Activated T-helper 1 cell treated with anti-CD3 and anti-CD28 coated beads, Interleukin-2, amount 50 U/mL, for 16 hours (primary cell): ENCODE measurements at places on chromosomes 12 and 14.

GRCh38 chr12:27843714-27844245, 63.7 kb upstream of the MANSC4 start:
- DNase-seq: no peak

DNA sequence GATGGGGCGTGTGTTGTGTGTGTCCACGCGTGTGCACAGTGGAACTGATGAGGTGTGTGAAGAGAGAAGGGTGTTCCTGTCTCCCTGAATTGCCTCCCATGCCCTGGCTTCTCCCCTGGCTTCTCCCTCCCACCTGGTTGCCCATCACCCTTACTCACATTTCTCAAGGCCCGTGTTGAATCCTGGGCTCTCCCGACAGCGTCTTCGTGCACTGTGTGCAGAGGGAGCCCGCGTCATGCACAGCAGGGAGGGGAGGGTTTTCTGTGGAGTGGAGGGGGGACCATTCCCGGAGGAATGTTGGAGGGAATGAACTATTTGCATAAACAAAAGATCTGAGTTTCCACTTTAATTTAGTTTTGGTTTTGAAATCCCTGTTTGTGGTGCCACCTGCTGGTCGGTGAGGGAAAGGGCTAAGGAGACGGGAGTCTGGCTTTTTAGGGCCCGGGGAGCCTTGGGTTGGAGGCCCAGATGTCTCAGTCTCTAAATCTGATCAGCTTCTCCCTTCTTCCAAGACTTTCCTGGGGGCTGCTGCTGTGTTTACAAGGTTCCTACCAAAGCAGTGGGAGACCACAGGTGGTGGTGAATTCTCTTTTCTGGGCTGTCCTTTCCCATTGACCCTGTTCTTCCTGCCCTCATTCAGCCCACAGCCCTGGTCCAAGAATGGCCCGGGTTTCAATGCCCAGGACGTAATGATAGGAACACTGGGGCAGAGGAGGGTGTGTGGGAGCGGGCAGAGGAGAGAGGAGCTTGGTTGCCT, at the start of gene C1R:
TSS of gene C1R (minus strand) at position 217 of the 757 bp plus-strand sequence. CDS start at position 160, 57 bp downstream.
- peak; percentile 45 for DNase-seq

- DNase-seq: no peak
Observed at GRCh38 chr12:109943811-109944210, 43.7 kb downstream of the TCHP start.

DNA sequence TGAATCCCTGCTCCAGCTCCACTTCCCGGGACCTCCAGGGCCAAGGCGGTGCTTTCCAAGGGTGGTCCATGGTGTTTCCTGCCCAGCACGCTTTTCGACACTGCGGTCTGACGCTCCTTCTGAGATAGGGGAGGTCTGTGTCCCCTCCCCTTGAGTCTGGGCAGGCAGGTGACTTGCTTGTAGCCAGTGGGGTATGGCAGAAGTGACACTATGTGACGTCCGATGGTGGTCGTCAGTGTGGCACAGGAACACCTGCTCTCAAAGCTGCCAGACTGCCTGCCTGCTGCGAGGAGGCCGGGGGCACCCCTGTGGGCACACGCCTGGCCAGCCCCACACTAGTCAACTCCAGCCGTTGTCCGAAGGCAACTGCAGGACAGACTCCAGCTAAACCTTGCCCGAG, 16.0 kb upstream of the TRAF3 start:
- no peak for DNase-seq

- no peak for DNase-seq
Observed at GRCh38 chr12:28512876-28513275, 322.6 kb downstream of the CCDC91 start.

DNA sequence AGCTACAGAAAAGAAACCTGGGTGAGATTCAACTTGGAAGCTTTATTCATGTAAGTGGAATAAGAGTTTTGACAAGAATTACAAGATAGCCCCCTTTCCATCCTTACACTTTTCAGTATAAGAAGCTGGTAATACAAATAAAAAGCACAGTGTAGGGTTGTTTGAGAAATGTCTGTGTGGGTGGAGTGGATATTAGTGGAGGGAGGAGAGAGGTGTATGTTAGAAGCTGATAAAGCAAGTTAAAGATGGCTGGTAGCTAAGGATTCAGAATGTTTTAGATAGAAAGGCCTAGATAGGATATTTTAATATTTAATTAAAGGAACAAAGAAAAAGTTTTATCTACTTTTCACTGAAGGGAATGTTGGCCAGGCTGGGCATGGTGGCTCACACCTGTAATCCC, 12.5 kb downstream of the CFAP54 start:
- DNase-seq: no peak

GRCh38 chr14:56040121-56040520, 78.1 kb upstream of the PELI2 start:
- DNase-seq: no peak

DNA sequence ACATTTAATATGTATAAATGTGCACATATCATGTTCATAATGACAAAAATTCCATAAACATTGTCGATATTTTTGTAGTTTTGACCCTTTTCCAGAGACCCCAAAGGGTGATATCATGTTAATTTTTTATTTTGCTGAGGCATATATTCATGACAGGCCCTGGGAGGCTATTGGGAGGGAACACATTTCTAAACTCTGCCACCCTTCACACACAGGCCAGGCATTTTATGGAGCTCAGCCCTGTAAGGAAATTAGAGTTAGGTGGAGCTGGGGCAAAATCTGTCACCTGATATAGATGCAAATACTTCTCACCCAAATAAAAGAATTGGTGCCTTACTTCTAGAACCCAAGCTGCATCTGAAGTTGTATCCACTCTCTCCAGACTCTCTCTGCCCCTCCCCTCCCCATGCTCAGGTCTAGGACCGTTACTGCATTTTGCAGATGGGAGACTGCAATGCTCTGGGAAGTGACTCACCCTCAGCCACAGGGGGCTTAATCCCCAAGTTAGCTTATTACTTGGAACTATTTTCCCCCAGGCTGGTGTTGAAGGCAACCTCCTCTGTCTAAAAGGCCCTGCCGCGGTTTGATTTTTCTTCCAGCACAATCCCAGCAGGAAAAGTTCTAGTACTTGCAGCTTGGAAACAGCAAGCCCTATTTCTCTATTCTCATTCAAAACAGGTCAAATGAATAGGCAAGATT, 238.9 kb downstream of the EMP1 start:
- no peak for DNase-seq

- DNase-seq: no peak
Observed at GRCh38 chr12:32587581-32588495, 91.3 kb upstream of the DNM1L start.

DNA sequence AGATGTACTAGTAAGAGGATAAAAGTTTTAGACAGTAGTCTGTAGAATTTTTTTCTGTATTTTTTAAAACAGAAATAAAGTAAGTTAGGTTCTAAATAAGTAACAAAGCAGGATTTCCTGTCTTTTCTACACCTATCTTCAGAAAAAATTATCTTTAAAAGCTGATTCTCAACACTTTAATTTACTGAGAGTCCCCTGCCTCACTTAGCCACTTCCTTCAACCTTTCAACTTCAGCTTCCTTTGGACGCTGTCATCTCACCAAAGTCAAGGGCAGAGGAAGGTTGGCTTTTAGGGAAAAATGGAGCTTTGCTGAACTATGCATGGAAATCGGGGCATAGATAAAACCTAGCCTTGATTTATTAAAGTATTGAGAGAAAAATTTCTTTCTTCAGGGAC, 44.9 kb upstream of the CERS5 start:
- no peak for DNase-seq

DNA sequence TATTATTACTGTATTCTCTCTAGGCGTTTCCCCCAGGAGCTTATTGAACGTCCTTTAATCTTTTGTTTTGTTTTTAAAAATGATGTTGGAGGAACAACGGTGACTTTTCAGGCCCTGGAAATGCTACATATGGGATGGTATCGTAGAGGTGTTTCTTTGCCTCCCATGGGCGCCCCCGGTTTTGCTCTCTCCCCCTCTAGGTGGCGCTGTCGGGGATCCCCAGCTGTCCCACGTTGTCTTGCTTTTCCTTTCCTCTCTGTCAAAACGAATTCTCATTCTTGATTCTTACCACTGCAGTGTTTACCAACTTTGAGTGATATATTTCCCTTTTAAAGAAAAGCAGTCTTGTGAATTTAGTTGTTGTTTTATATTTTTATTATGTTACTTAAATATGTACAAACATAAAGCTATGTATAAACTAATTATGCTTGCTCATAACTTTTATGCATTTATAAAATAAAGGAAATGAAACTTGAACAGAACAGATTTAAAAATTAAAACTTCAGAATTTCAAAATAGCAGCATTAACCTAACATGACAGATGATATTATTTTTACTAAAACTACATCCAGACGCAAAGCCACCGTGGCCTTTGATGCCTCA, 171.9 kb downstream of the RGS6 start:
- no peak for DNase-seq
